GM23338 (cell line): ENCODE measurements at places on chromosomes 4 and X. TPM values are rescaled to one million over a fixed set of nuclear protein-coding genes. Genes with fewer than 3 reads are reported as not detected.

IL21 gene
- total RNA-seq, result not detected in 2 replicates

- no peaks in the 10 kb centered on the region for H3K36me3 ChIP-seq
- H3K4me3 ChIP-seq, result no peak overlapping the region
- no peak overlapping the region for H3K27ac ChIP-seq
- H3K27me3 ChIP-seq, result no peaks in the 10 kb centered on the region
These were observed 298.8 kb upstream of the TAPT1 start for GRCh38 chr4:16524911-16525554.

DNA sequence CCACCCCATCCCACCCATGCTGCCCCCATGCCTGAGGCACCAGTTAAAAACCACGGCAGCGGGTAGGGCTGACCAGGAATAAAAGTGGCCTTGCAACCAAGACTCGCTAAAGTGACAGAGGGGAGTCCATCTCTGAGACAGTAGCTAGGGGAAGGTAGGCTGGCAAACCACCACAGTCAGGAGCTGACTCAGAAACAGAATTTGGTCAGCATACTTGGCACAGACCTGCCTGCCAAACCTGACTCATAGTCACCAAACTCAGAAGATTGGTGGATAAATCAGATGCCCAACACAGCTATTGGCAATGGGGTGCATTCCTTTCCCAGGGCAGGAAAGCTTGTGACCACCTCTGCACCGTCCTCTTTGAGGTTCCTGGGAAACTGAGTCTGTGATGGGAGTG lies 193.8 kb downstream of the BCOR start:
- DNase-seq, result no peak
- no peaks in the 10 kb centered on the region for H3K36me3 ChIP-seq
- no peak overlapping the region for H3K4me3 ChIP-seq
- H3K27ac ChIP-seq, result no peak overlapping the region
- H3K4me1 ChIP-seq, result no peaks in the 10 kb centered on the region

DNA sequence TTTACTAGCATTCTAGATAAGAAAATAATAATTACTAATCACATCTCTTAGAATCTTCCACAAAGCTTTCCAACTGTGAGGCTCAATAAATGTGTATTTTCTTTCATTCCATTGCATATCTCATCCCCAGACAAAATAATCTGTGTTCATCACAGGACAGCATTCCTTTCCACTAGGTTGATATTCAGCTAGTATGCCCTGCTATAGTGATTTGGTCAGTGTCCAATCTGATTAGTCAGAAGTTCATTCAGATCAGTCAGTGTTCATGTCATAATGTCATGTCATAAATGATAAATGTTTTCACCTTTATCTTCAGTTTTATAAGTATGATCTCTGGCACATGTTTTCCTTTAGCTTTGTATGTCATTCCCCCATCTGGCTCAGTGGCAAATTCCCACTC lies 611.4 kb downstream of the KCTD8 start:
- H3K36me3 ChIP-seq, result no peaks in the 10 kb centered on the region
- no peak for DNase-seq

DNA sequence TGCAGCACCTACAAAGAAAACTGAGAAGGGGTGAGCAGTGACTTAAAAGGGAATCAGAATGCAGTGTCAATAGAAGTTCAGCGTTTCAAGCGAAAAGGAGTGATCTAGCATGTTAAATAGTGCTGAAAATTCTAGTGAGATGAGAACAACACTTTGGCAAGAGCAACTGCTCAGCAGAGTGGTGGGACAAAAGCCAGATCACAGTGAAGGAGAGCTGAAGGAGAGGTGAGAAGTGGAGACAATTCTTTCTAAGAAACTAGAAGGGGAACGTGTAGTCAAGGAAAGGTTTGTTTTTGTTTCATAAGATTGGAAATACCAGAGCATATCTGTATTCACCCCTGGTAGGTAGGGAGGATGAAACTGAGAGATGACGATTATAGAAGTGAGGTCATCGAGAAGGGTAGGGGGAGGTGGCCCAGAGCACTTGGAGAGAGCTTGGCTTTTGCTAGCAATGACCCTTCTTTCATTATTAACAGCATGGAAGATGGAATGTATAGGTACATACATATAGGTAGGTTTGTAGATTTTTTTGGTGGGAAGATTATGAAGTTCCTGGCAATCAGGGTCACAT lies 33.7 kb downstream of the SRPX2 start:
- no peaks in the 10 kb centered on the region for H3K27me3 ChIP-seq
- no peaks in the 10 kb centered on the region for H3K4me1 ChIP-seq
- H3K27ac ChIP-seq, result no peak overlapping the region
- no peak for DNase-seq
- H3K4me3 ChIP-seq, result no peak overlapping the region

DNA sequence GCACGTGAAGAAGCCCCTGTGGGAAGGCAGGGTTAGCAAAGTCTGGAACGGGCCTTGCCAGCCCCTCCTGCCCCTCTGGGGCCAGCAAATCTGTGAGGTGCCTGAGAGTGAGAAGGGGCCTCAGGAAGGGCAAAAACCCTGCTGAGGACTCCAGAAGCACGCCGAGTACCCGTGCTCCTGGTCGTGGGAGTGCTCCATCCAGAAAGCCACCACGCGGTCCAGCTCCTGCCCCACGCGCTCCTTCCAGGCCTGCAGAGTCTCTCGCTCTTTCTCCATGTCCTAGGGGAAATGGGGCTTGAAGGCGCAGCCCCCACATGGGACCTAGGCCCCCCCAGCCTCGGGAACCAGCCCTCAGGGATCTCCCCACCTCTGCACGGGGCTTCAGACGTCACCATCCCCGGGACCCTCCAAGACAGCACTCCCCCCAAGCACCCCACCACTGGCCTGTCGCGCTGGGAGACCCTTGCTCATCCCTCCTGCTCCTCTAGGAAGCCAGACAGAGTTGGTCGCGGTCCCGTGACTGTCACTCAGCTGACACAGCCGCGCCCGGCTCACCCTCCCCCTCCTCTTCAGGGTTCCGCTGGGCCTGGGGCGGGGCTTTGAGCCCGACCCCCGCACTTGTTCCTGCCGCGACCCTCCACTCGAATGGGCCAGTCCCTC lies at the start of gene RENBP:
Gene RENBP (minus strand): TSS at position 504 of the 660 bp plus-strand sequence. CDS start 33 bp downstream, at position 471.
- H3K4me3 ChIP-seq, result peak within 1 kb of the TSS; percentile 41; the same call in 1 of the 2 replicates
- H3K27ac ChIP-seq, result no peak within 1 kb of the TSS
- no peaks in the 10 kb centered on the region for H3K27me3 ChIP-seq
- peaks cover 4% of the 10 kb centered on the region; the same call in 1 of the 2 replicates for H3K4me1 ChIP-seq
- no peaks in the 10 kb centered on the region for H3K36me3 ChIP-seq

DNA sequence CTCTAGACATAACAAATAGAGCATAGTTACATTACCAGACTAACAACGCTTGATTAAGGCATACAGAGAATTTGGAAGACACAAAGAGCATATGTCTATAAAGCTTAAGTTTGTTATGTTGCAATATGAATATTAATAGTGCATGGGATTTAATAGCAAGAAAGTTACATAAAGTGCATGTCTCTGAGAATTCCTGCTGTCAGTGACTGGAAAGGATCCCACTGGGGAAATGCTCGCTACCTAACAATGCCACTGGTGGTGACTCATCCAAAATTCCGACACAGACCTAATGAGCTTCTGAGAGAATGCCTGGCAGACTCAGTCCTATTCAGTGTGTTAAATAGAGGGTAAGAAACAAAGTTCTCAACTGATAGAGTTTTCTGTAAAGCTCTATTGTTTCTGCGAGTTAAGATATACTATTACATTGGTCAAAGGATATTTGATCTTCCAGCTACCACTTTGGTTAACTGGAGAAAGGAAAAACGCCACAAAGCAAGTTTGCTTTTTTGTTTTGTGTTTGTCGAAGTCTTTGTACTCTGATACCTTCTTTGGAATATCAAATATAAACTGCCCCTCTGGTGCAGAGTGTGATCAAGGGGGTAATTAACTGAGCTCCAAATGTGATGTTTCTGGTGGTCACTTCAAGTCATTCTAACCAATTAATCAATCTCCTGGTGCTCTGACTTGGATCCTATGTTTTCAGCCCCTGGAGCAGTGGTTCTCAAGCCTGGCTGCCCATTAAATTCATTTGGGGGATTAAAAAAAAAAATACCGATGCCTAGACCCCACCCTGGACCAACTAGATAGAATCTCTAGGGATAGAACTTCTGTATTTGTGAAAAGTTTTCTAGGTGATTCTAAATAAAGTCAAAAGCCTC lies 107.9 kb downstream of the PALLD start:
- DNase-seq, result peak; percentile 33
- no peaks in the 10 kb centered on the region for H3K36me3 ChIP-seq
- no peak overlapping the region for H3K4me3 ChIP-seq
- H3K27me3 ChIP-seq, result no peaks in the 10 kb centered on the region
- H3K27ac ChIP-seq, result no peak overlapping the region

DNA sequence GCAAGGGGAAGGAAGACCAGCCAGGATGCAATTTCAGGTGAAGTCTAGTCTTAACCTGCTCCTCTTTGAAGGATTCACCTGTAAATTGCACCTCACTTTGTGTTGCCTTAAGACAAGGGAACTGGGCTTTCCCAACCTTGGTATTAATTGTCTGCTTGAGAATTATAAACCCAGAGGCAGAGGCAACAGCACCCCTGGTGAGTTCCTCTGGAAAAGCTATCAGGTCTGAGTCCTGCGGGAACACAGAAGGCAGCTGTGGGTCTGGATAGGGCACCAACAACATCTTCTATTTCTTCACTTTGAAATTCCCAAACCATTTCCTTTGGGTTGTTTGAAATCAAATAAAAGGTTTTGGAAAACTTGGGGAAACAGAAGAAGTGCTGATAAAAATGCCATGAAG lies 109.2 kb upstream of the NPY2R start:
- no peaks in the 10 kb centered on the region for H3K36me3 ChIP-seq
- peak; percentile 27 for DNase-seq
- no peak overlapping the region for H3K27ac ChIP-seq
- H3K4me3 ChIP-seq, result no peak overlapping the region
- H3K27me3 ChIP-seq, result no peaks in the 10 kb centered on the region

DNA sequence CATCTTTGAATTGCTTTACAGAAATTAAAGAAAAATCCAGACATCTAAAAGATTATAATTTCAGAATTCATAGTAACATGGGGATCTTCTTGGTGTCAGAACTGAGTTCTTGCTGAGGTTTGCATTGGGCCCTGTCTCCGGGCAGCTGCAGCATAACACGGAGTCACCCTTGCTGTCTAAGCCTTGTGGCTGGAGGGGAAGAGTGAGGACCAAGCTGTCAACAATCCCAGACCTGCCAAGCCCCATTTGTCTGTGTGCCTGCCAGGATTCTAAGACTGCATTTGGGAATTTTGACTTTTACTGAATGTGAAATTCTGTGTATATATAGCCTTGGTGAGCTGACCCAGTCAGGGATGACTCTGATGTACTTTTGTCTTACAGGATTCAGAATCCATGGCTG lies 25.2 kb upstream of the NAP1L5 start:
- no peaks in the 10 kb centered on the region for H3K4me1 ChIP-seq
- H3K36me3 ChIP-seq, result no peaks in the 10 kb centered on the region
- H3K27ac ChIP-seq, result no peak overlapping the region
- H3K27me3 ChIP-seq, result no peaks in the 10 kb centered on the region
- DNase-seq, result no peak

SMARCA1 gene
- 51.8 and 53.0 TPM in 2 replicates for total RNA-seq

DNA sequence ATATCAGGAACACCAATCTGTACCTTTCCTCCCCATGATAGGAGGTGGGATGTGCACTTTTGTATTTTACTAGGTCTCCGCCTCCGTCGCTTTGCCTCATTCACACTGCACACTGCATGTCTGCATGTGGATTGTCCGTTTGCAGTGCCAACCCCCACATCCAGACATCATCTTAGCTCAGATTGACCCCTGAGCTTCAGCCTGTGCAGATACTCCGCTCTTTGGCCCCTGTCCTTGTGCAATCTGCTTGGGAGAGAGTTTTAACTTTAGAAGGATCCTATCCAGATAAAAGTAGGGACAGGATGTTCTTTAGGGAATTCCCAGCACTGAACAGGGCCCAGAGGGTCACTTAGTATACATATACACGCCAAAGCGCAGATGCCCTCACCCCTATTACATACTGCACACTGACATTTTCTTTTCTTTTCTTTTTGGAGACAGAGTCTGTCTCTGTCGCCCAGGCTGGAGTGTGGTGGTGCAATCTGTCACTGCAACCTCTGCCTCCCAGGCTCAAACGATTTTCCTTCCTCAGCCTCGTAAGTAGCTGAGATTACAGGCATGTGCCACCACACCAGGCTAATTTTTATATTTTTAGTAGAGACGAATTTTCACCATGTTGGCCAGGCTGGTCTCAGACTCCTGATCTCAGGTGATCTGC lies 43.3 kb upstream of the FBXW7 start:
- H3K4me3 ChIP-seq, result no peak overlapping the region
- no peaks in the 10 kb centered on the region for H3K36me3 ChIP-seq
- DNase-seq, result no peak
- H3K27me3 ChIP-seq, result no peaks in the 10 kb centered on the region

DNA sequence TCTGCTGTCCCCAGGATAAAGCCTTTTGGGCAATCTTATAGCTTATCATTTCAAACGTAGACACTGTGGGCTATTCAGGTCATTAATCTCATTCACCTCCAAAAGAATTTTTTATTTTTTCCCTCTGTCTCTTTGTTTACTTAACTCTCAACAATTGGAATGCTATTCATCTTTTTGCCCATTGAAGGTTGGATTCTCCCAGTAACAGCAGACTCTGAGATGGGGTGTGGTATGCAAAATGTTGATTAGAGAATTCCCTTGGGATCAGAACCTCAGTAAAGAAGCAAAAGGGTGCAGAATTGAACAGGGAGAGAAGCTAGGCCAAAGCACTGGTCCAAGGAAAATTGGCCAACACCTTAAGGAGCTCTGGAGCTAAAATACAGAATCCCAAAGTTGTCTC lies 60.4 kb downstream of the CAMK2D start:
- no peak overlapping the region for H3K4me3 ChIP-seq
- no peak for DNase-seq
- H3K36me3 ChIP-seq, result no peaks in the 10 kb centered on the region
- no peaks in the 10 kb centered on the region for H3K27me3 ChIP-seq
- no peaks in the 10 kb centered on the region for H3K4me1 ChIP-seq

FGF13 gene
- total RNA-seq, result 17.7 and 18.8 TPM in 2 replicates

DNA sequence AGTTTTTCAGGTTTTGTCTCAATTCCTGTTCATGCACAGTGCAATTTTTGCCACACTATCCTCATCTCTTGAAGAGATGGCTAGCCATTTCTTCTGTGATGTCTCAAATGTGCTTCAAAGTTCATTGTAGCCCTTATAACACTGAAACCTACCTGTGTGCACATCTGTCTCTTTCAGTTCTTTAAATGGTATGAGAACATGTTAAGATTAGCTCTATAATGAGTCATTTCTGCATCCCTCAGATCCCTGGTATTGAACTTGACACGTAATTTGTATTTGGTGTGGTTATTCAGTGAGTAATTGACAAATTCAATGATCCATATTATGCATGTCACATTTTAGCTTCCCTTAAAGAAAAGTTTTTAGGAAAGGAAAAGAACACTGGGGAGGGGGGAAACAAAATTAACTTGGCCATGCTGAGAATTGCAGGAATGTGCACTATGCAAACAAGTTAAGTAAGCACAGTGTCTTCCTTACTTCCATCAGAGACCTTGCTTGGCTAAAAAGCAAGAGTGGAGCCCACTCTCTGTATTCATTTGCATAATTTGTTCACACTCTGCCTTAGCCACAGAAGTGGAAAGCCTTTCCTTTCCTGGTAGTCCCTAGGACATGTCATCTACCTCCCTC lies 659.8 kb upstream of the MAGEB2 start:
- no peak overlapping the region for H3K27ac ChIP-seq
- no peaks in the 10 kb centered on the region for H3K36me3 ChIP-seq
- no peaks in the 10 kb centered on the region for H3K27me3 ChIP-seq
- no peak overlapping the region for H3K4me3 ChIP-seq
- DNase-seq, result no peak

GRCh38 chrX:20663336-20663735 lies 396.6 kb upstream of the RPS6KA3 start:
- H3K27me3 ChIP-seq, result no peaks in the 10 kb centered on the region
- no peaks in the 10 kb centered on the region for H3K36me3 ChIP-seq
- no peaks in the 10 kb centered on the region; the same call in 1 of the 2 replicates for H3K4me1 ChIP-seq
- H3K27ac ChIP-seq, result no peak overlapping the region
- DNase-seq, result no peak

GRCh38 chr4:84263415-84263814 lies 235.7 kb downstream of the NKX6-1 start:
- H3K4me3 ChIP-seq, result no peak overlapping the region
- no peaks in the 10 kb centered on the region for H3K27me3 ChIP-seq
- no peak for DNase-seq
- no peaks in the 10 kb centered on the region for H3K4me1 ChIP-seq
- H3K36me3 ChIP-seq, result no peaks in the 10 kb centered on the region
